ENCODE measurements at places on chromosomes 7 and 10.

DNA sequence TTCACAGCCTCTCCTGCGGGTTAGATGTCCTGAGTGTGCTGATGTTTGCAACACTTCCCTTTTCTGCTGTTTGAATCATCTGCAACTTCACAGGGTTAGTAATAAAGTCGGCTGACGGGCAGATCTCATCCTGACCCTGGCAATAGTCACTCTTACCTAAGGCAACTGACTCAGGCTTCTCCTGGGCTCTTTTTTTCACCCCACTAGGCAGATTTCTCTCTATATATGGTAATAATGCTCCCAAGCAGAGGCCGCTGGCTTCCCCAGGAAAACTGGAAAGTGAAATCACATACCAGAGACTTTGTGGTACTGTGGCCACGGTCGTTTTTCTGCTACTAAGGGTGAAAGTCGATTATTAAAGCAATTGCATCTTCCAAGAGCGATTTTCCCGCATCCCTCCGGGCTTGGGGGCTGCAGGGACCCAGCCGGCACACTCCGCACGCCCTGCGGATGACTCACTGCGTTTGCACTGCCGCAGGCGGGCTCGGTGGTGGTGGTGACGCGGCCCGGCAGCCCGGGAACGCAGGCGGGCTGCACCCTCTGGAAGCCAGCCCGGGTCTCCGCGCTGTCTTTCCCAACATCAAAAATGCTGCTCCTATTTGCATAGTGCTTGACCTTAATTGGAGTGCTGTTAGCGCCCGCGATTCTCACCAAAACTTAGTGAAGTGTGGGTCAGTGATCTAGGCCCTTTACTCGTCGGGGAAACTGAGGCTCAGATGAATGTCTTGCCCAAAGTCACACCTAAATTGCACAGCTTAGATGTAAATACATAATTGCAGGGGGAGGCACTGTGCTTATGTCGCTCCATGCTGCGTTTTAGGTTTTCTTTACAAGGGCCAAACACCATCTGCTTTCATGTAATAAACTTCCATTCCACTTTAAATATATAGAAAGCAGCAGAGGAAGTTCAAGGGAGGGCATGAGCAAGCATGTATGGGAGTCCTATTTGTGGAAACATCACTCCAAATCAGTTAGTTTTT is 47.6 kb upstream of the ITGB1 start:
- no peak for DNase-seq

DNA sequence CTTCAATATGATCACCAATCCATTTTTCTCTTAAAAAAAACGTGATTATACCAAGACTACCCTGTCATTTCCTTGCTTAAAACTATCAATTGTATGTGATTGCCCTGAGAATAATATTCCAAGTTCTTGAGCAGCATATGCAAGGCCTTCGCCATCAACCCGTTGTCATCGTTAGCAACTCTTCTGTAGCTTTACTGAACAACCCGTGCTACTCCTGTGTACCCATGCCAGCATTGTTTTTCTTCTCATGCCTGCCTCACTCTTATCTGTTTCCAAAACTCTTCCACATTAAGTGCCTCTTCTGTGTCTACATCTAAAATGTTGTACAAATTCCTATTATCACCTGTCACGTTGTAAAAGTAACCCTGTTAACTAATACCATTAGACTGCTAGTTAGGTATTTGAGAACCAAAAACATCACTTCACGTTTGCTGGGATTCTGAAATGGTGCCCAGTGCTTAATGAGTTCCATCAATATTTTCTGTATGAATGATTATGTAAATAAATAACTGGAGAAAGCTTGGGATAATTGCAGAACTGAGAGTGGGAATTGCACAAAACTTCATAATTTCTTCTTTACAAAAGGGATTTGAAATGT is 10.5 kb downstream of the CAV2 start:
- DNase-seq: no peak

GRCh38 chr7:103810112-103810744 is 179.2 kb downstream of the RELN start:
- no peak for DNase-seq

DNA sequence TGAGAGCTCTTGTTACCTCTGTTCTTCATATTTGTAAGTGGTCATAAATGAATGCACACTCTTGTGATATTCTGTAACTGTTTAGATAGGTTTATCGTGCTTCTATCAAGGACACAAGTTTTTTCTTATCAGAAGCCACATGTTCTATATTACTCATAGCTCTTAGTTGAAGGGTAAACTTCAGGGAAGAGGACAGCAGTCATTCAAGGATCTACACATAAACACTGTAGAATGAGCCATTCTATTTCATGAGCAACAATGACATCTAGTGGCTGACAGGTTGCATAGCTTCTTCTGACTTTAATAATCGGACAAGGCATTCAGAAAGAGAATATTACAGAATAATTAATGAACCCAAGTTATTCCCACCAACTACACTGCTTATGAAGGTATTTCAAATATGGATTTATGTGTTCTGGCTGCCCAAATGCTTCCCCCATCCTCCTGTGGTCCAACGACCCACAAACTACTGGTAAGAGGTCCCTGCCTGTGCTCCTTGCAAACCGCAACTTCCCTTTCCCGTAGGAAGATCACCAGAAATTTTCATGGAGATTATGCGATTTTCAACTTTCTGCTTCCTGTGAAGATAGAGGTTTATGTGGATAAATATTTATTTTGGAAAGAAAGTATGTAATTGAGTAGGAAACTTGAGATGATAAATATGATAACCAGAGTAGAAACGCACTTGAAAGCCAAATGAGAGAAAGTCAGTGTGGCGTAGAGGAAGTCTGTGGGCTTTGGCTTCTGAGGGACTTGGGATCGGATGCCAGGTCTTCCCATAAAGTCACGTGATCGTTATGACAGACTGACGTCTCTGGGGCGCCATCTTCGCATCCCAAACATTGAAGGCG is 16.8 kb upstream of the ABCB5 start:
- DNase-seq: no peak

- no peak for DNase-seq
Observed at GRCh38 chr7:73470208-73470607, 36.6 kb downstream of the FZD9 start.

DNA sequence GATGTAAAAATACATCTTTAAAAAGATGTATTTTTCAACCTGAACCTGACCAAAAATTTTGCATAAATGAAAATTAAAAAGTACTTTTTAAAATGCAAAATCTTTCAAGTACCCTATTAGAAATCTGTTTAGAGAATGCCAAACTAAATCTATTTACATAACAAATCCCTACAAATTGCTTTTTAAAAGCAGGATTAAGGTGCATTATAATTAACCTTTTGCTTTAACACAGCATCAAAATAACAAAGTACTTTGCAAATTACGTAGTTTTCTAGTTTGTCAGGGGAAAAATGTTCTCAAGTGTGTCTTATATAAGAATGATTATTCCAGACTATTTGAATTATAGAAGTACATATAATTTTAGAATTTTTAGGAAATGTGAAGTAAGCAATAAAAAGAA is 160.8 kb downstream of the VPS50 start:
- no peak for DNase-seq

DNA sequence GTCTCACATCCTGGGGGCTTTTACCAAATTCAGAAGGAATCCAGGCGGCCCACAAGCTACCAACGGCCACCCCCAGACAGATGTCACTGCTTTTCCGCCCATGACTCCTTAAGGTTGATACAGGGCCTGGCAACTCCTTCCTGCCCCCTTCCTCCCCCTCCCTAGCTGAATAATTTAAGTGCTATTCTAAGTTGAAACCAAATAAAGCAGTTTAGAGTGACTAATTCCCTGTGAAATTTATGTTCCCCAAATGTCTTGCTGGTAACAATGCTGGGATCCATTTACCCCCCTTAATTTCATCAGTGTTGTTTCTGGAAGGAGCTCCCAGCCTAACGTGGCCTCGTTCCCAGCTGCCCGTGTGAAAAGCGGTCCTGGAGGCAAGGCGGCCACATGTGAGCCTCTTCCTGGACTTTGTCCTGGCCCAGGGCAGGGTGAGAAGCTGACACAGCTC is 109.6 kb downstream of the TMEM130 start:
- no peak for DNase-seq

DNA sequence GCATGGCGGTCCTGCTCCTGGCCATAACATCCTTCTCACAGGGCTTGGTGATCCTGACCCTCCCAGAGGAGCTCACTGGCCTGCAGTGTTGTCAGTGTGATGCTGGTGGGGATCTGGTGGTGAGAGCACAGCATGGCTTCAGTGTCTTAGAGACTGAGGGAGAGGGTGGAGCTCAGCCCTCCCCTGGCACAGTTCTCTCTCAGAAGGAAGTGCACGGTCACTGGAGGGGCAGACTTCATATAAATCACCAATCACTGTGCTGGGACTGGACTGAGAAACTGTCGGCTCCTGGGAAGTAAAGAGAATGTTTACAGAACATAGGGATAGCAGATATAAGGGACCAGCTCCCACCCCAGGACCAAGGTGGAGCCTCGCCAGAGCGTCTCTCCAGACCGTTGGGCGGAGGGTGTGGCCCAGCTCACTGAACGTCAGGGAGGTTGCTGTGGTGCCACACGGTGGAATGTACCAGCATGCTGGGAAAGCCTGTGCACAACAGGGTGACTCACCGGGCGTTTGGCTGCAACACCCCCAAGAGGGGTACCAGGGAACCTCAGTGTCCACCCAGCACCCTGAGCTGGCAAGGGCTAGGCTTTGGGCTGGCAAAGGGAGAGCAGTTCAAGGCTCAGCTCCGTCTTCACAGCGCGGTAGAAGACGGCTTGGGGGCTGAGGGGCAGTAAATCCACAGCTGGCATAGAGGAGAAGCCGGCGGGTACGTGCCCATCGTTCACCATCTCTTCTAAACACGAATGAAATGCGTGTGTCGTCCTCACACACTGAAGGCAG is 8.8 kb upstream of the GET4 start:
- no peak for DNase-seq

DNA sequence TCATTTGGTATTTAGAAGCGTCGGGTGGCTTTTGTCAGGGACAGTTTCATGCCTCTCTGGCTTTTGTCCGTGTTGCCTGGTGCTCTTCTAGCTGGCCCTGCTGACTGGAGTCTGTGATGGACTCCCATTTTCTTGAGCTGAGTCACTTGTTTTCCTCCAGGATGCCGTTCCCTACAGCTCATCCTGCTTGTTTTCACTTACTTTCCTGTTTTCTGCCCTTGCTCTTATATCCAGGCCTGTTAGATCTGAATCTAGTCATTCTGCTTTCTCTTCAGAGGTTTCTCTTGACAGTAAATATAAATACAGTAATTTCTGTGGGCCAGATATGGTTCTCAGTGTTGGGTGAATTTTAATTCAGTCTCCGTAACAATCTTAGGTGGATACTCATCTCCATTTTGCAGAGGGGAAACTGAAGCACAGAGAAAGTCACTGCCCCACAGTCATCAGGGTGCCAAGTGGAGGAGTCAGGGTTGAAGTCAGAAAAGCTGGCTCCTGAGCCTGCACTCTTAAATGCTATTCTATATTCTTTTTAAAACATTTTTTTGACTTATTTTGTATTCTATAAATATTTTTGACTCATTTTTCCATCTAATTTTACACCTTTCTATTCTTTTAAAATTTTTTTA is 85.4 kb downstream of the CCNY start:
- DNase-seq: no peak

DNA sequence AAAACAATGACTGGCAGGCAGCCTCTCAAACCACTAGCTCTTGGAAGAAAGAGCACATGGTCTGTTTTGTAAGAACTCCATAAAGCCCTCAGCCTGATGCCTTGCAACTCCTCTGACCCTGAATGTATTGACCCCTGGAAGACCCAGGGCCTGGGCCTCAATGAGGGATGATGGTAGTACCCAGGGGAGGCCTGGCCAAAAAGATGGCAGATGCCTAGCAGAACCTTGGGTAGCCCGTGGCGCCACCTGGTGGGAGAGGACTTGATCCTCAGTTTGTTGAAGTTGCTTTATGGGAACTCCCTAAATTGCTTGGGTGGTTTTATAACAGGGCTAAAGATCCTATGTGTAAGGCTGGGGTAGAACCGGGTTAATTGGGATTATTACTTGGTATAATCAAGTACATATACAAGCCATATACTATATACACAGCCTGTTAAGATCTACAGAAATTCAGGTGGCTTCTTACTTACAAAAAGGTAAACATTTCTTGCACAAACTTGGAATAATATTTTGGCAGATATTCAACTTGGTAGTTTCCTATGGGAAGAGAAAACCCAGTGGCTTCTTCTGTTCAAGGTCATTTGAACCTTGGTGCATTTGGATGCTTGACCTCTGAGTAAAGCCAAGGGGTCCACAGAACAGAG is 95.8 kb upstream of the CACUL1 start:
- DNase-seq: peak; percentile 39

GRCh38 chr10:97715259-97715874 is 1.8 kb downstream of the MARVELD1 start:
- no peak for DNase-seq

DNA sequence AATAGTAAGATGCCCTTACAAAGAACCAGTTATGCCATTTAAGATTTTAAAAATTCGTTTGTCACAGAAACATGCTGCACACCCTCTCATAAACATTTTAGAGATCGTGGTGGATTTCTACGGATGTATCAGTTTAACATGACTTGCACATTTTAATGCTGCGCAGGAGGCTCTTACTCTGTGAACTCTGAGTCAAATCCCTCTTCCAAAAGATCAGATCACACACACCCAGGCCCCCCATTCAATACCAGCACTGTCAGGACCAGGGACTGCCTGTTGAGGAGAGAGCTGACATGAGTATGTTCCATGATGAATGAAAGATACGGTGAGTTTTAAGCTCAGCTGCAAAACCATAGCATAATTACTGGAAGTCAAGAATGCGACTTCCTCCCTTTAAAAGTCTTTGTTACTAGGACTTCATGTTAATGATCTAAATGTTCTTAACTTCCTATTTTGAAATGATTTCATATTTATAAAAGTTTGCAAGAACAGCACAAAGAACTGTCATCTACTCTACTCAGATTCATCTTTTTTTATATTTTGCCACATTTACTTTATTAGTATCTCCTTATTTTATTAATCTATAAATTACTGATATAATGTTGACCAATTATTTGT is 500.2 kb downstream of the GLRX3 start:
- DNase-seq: no peak

GRCh38 chr7:148575640-148576411 is 14.7 kb upstream of the C7orf33 start:
- DNase-seq: peak; percentile 70

DNA sequence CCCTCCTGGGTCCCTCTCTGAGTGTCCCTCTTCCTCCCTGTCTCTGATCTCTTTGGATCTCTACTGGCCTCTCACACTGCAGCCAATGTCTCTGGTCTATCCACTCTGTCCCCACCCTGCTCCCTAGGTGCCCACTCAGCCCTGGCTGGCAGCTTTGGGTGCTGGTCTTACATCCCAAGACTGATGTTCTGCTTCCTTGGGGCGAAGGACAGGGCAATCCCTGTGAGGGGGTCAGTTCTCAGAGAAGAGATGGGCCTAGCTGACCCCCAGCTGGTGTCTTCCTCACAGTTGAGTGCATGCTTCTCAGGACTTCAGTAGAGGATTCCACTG is 51.7 kb upstream of the CAMK2B start:
- DNase-seq: no peak

DNA sequence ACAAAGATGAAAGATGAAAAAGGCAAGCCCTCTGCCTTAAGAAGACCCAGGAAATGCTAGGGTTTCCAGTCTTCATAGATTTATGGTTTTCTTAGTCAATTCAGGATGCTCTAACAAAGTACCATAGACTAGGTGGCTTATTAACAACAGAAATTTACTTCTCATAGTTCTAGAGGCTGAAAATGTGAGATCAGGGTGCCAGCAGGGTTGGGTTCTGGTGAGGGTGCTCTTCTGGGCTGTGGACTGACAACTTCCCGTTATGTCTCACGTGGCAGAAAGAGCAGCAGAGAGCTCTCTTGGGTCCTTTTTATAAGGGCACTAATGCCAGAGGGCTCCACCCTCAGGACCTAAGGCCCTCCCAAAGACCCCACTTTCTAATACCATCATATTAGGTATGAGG is 23.7 kb downstream of the ELMO1 start:
- DNase-seq: no peak
